Activated T-helper 2 cell treated with anti-CD3 and anti-CD28 coated beads, Interferon-gamma antibody, Interleukin-2, Interleukin-4, amounts not matched to agents 10 μg/mL and 5 μg/mL and 100 μg/mL, durations not matched to agents 14 hours and 24 hours and 36 hours (primary cell): ENCODE measurements at places on chromosomes 5 and 9.

- DNase-seq, result no peak
These were observed 31.5 kb downstream of the TMEM245 start for GRCh38 chr9:109088221-109088620.

DNA sequence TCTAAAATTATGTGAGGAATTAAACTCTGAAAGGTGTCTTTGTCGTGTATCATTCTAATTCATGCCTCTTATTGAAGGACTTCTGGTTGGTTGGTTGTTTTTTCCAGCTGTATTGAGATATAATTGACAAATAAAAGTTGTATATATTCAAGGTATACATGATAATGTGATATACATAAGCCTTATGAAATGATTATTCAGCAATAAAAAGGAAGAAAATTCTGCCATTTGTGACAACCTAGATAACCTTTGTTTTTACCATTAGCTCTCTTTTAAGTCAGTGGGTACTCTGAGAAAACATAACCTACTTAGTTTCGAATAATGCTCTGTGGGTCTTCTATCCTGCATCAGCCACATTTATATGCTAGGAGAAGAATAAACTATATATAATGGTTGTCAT lies 89.6 kb downstream of the RAB3C start:
- no peak for DNase-seq

- no peak for DNase-seq
These were observed 15.1 kb upstream of the PRSS3 start for GRCh38 chr9:33780276-33780675.

GRCh38 chr5:117657541-117657940 lies 1082.9 kb upstream of the SEMA6A start:
- no peak for DNase-seq

- no peak for DNase-seq
These were observed 415.0 kb downstream of the ANXA1 start for GRCh38 chr9:73566627-73567026.

GRCh38 chr5:130651440-130651839 lies 513.6 kb downstream of the HINT1 start:
- no peak for DNase-seq

DNA sequence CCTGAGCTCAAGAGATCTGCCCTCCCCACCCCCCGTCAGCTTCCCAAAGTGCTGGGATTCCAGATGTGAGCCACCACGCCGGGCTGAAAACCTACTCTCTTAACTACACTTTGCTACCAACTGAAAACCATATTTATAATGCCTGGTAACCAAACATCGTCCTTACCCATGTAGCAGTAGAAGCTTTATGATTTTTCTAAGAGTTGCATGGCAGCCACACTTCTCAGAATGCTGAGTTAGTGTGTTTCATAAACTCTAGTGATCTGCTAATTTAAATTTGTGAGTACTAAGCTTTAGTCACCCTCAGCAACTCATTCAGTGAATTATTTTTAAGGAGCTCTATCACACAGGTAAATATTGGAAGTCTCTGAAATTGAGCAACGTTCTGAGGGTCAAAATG lies 478.4 kb downstream of the KDM4C start:
- no peak for DNase-seq

- DNase-seq, result no peak
These were observed 92.7 kb downstream of the VCAN start for GRCh38 chr5:83564069-83564749.

- no peak for DNase-seq
These were observed 1.1 kb upstream of the APBA1 start for GRCh38 chr9:69673311-69673640.

- DNase-seq, result no peak
These were observed 52.9 kb downstream of the PAM start for GRCh38 chr5:102807878-102808502.
